ENCODE measurements at places on chromosomes 1 and 21.

DNA sequence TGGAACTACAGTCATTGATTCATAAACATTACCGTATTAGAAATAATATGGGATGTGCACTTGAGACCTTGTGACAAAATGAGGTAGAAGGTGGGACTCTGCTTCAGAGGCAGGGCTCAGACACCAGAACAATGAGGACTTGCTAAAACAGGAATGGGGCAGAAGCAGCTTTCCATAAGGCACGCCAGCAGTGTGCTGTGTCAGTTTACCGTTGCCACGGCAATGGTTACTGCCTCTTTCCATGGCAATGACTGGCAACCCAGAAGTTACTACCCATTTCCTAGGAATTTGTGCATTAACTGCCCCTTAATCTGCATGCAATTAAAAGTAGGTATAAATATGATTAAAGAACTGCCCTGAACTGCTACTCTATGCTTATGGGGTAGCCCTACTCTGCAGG lies 169.0 kb downstream of the CHRM3 start:
- DNase-seq: peak; percentile 7
- no peaks in the 10 kb centered on the region for H3K36me3 ChIP-seq
- H3K27me3 ChIP-seq: no peaks in the 10 kb centered on the region

- no peaks in the 10 kb centered on the region for H3K36me3 ChIP-seq
- no peak overlapping the region for H3K4me3 ChIP-seq
- no peak for DNase-seq
- H3K27me3 ChIP-seq: no peaks in the 10 kb centered on the region
- no peak overlapping the region for H3K27ac ChIP-seq
Observed at GRCh38 chr1:91603409-91603808, 102.8 kb downstream of the CDC7 start.

DNA sequence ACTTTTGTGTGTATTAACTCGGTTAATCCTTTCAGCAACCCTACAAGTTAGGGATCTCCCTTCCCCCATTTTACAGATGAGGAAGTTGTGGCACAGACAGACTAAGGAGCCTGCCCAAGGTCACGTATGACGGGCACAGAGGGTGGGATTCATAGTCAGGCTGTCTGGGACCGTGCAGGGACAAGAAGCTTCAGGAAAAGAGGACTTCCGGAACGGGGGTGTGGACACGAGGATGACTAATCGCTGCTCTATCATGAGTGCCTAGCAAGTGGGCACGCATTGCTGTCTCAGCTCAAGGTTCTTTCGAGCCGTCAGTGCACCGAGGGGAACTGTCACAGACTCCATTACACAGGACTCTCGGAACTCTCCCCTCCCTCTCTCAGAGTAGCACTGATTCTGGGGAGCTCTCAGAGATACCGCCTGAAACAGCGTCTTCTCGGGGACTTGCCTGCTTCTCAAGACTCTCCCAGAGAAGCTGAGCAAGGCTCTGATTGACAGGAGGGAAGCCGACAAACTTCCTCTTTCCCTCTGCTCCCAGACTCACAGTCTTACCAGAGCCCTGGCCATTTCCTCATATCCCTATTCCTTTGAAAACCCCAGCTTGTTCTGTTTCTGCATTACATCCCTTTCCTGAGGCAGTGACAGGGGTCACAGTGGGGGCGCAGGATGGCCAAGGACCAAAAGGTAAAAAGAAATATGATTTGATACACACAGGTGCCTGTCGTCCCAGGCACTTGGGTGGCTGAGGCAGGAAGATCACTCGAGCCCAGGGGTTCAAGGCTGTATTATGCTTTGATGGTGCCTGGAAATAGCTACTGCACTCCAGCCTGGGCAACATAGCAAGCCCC lies 14.4 kb downstream of the FHAD1 start:
- no peak overlapping the region for H3K4me3 ChIP-seq
- H3K27ac ChIP-seq: no peak overlapping the region
- H3K36me3 ChIP-seq: no peaks in the 10 kb centered on the region
- DNase-seq: no peak

GRCh38 chr1:64826991-64827390 lies 82.1 kb downstream of the RAVER2 start:
- no peak overlapping the region for H3K27ac ChIP-seq
- H3K4me3 ChIP-seq: no peak overlapping the region
- no peak for DNase-seq

DNA sequence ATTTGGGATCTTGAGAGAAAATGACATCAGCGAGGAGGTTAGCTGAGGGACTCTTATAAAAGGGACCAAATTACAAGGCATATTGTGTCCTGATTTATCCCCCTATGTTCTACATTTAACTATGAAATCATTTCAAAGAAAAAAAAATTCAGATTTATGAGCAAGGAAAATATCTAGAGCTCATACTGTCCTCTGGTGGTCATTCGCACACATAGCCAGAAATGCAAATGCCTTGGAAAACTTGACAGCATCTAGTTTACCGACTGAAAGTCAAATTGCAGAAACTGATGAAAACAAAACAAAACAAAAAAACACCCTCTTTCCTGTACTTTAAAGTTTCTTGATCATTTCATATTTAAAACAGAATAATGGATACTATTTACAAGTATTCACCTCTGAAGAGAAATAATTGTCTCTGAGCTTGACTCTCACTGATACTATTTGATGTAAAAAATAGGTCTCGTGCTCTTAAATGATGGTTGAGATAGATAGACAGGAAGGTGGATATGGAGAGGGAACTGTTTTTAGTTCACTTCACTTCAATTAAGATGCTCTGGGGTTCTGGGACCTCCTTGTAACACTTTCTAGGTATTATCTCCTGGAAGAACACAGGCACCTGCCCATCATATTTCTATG lies 253.8 kb downstream of the PCP4 start:
- no peak overlapping the region for H3K27ac ChIP-seq
- no peak overlapping the region for H3K4me3 ChIP-seq
- H3K4me1 ChIP-seq: no peaks in the 10 kb centered on the region
- no peak for DNase-seq
- H3K27me3 ChIP-seq: no peaks in the 10 kb centered on the region
- H3K36me3 ChIP-seq: no peaks in the 10 kb centered on the region

- H3K4me3 ChIP-seq: peak overlapping the region; percentile 71
- no peaks in the 10 kb centered on the region for H3K36me3 ChIP-seq
- H3K27ac ChIP-seq: no peak overlapping the region
- 0 out of 2 replicates have a peak, but pooled peaks cover 2% of the 10 kb centered on the region for H3K4me1 ChIP-seq
- DNase-seq: no peak
Observed at GRCh38 chr1:50977575-50978143, 7.6 kb downstream of the CDKN2C start.

- H3K4me3 ChIP-seq: no peak overlapping the region
- no peak overlapping the region for H3K27ac ChIP-seq
- H3K36me3 ChIP-seq: no peaks in the 10 kb centered on the region
Observed at GRCh38 chr1:109603229-109603628, 16.2 kb downstream of the GNAT2 start.

GRCh38 chr1:179313004-179313403 lies 19.4 kb downstream of the SOAT1 start:
- H3K36me3 ChIP-seq: no peaks in the 10 kb centered on the region
- H3K4me3 ChIP-seq: no peak overlapping the region
- no peak overlapping the region for H3K27ac ChIP-seq
- DNase-seq: no peak

DNA sequence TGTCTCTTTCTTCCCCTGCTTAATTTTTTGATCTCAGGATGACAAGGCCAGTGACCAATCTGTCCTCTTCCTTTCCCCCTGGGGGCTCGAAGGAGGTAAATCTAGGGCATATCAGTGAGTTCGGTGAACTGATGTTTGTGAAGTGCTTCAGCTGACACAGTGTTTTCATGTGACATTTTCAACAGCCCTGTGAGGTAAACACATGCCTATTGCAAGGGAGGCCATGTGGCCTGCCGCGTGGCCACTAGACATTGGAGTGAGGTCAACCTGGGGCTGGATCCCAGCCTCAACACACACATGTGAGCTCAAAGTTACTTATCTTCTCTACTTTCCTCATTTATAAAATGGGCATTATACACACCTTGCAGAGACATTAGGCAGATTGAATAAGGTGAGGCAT lies 126.3 kb downstream of the PLPP3 start:
- H3K36me3 ChIP-seq: no peaks in the 10 kb centered on the region
- DNase-seq: no peak
- H3K4me1 ChIP-seq: peaks cover 20% of the 10 kb centered on the region
- H3K27ac ChIP-seq: no peak overlapping the region
- H3K27me3 ChIP-seq: no peaks in the 10 kb centered on the region

GRCh38 chr1:24109686-24110475 lies 2.1 kb downstream of the MYOM3 start:
- 0 out of 2 replicates have a peak, but pooled peaks cover 2% of the 10 kb centered on the region for H3K4me1 ChIP-seq
- no peaks in the 10 kb centered on the region for H3K36me3 ChIP-seq
- no peak for DNase-seq
- H3K4me3 ChIP-seq: no peak overlapping the region
- no peaks in the 10 kb centered on the region for H3K27me3 ChIP-seq

- H3K27ac ChIP-seq: no peak overlapping the region
- no peaks in the 10 kb centered on the region for H3K4me1 ChIP-seq
- no peak overlapping the region for H3K4me3 ChIP-seq
- no peaks in the 10 kb centered on the region for H3K27me3 ChIP-seq
- peak; percentile 52 for DNase-seq
Observed at GRCh38 chr1:3501856-3502640, 47.6 kb downstream of the ARHGEF16 start.

DNA sequence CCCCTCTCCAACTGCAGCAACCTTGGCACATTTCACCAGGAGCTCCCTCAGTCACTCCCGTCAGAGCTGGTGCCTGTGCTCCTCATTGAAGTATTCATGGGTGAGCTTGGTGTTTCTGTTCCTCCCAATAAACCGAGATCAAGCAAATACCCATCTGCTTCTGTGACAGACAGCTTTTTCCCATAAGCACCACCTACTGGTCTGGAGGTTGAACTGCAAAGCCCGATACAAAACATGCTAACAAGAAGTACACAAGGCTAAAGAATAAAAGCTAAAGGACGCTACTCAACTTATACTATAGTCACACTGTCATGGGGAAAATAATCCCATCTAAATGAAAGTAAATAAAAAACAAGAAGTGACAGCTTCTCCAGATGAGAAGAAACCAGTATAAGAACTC lies 111.9 kb upstream of the C21orf91 start:
- no peaks in the 10 kb centered on the region for H3K4me1 ChIP-seq
- H3K27ac ChIP-seq: no peak overlapping the region
- no peaks in the 10 kb centered on the region for H3K27me3 ChIP-seq
- peak; percentile 9 for DNase-seq

DNA sequence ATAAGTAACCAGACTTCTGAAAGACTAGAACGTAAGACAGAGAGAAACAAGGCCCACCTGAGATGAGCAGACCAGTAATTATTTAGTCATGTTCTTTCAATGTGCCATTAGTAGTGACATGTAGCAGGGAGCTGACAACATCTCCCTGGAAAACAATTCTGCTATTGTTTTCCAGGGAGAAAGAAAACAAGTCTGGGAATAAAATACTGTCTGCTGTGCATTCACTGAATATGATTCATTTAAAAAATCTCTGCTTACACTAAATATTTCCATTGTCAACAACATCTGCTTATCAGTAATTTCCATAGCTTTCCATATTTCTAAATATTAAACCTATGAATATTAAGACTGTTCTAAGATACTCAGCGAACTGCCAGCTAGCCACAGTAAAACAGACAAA lies 80.0 kb downstream of the VCAM1 start:
- no peaks in the 10 kb centered on the region for H3K4me1 ChIP-seq
- H3K27me3 ChIP-seq: no peaks in the 10 kb centered on the region
- H3K36me3 ChIP-seq: no peaks in the 10 kb centered on the region
- DNase-seq: no peak

- no peak overlapping the region for H3K4me3 ChIP-seq
- no peak overlapping the region for H3K27ac ChIP-seq
- H3K36me3 ChIP-seq: no peaks in the 10 kb centered on the region
Observed at GRCh38 chr1:161933592-161934588, 89.8 kb downstream of the OLFML2B start.

DNA sequence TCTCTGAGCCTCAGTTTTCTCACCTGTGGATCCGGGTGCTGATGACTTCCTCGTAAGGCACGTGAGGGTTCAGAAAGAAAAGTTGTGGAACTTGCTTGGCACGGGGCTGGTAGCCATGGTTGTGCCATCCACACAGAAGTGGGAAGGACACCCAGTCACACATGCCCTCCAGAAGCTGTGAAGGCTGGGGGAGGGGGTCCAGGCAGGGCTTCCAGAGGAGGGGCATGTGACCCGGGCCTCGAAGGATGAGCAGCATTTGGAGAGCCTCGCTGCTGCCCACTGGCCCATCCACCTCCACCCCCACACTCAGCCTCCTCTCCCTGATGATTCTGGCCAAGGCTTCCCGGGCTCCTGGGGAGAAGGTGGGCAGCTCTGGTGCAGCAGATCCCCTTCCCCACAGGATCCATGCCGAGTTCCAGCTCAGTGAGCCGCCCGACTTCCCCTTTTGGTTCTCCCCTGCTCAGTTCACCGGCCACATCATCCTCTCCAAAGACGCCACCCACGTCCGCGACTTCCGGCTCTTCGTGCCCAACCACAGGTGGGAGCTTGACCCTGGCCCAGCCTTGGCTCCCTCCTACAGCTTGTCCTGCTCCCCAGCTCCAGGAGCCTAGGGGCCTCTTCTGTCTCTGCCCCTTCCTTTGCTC lies 9.4 kb downstream of the SELENON start:
- H3K4me3 ChIP-seq: no peak overlapping the region
- no peaks in the 10 kb centered on the region for H3K27me3 ChIP-seq
- peaks cover 12% of the 10 kb centered on the region for H3K36me3 ChIP-seq
- no peak overlapping the region for H3K27ac ChIP-seq

DNA sequence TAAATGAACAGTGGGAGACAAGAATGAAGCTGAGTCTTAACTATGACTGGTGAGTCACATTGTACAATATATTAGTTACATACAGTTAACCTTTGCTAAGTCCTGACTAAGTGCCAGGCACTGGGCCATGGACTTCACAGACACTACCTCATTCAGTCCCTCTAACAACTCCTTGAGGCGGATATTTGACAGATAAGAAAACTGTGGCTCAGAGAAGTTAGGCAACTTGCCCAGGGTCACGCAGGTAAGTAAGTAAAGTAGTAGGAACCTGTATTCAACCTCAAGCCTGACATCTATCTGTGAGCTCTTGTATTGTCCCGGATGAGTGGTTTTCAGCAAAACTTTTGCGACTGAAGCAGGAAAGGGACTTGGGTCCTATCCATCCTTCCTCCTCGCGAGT lies 62.1 kb downstream of the GNG12 start:
- no peak overlapping the region for H3K4me3 ChIP-seq
- no peak overlapping the region for H3K27ac ChIP-seq
- no peaks in the 10 kb centered on the region for H3K36me3 ChIP-seq

DNA sequence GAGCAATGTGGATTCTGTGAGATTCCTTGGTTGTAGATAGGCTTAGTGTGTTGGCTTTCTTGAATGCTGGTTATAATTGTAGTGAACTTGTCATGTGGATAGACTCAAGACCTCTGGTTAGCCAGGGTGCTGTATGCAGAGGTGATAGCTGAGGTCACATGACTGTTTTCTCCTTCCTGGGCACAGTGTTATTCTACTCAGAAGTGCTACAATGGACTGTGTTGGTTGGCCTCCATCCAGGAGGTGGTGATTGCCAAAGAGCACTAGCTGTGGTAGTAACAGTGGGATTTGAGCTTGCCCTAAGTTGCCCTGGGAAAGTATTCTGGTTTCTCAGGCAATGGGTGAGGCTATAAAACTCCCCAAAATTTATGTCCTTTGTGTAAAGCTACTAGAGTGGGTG lies 71.6 kb downstream of the SH3BGR start:
- H3K4me1 ChIP-seq: peaks cover 1% of the 10 kb centered on the region
- no peak overlapping the region for H3K27ac ChIP-seq
- no peaks in the 10 kb centered on the region for H3K36me3 ChIP-seq
- H3K4me3 ChIP-seq: no peak overlapping the region
- DNase-seq: no peak
- no peaks in the 10 kb centered on the region for H3K27me3 ChIP-seq

All from iPS DF 6.9 (cell line).